ENCODE measurements at places on chromosomes 3 and 15. TPM values are rescaled to one million over a fixed set of nuclear protein-coding genes. Genes with fewer than 3 reads are reported as not detected.

SI gene
- total RNA-seq, result not detected

MORC1 gene
- total RNA-seq, result not detected

EPHA6 gene
- total RNA-seq, result not detected

TIMP4 gene
- not detected for total RNA-seq

AP3B2 gene
- 0.74 TPM for total RNA-seq

CCR8 gene
- total RNA-seq, result not detected

B3GNT5 gene
- total RNA-seq, result 0.21 TPM

DNA sequence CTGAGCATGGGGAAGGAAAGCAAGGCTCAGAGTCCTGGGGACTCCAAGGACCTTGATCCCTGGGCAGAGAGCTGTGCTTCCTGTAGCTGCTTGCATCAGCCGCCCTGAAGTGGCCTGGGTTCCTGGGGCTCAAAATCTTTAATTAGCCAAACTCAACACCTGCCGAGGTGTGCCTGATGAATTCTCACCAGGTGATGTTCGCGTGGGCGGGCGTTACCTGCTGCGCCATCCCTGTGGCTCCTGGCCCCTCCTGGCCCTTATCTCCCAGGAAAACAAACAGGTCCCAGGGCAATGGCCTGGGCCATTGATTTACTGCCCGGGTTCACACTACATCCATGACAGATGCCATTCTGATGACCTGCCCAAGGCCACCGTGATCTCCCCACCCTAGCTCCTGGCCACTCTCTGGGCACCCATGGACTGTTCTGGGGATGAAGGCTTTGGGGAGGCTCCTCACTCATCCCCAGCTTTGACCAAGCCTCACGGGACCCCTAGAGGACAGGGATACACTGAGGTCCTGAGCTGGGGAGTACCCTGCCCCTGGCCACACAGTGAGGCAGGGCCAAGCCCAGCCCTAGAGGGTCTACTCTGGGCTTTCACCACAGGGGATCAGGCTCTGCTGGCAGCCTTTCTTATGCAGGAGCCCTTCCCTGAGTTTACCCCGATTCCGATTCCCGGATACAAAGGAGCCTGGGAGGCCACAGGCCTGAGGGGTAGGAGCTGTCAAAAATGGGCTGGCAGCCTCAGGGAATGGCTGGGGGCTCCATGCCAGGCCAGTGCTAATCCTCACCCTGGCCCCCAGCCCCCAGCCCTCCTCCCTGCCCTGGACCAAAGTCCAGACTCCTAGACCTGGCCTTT lies 5.7 kb downstream of the SLC38A3 start:
- no peak for DNase-seq

- DNase-seq, result no peak
These were observed 59.7 kb downstream of the MAP3K13 start for GRCh38 chr3:185422677-185423076.

- DNase-seq, result no peak
These were observed 255.9 kb downstream of the XXYLT1 start for GRCh38 chr3:195015021-195015420.

DNA sequence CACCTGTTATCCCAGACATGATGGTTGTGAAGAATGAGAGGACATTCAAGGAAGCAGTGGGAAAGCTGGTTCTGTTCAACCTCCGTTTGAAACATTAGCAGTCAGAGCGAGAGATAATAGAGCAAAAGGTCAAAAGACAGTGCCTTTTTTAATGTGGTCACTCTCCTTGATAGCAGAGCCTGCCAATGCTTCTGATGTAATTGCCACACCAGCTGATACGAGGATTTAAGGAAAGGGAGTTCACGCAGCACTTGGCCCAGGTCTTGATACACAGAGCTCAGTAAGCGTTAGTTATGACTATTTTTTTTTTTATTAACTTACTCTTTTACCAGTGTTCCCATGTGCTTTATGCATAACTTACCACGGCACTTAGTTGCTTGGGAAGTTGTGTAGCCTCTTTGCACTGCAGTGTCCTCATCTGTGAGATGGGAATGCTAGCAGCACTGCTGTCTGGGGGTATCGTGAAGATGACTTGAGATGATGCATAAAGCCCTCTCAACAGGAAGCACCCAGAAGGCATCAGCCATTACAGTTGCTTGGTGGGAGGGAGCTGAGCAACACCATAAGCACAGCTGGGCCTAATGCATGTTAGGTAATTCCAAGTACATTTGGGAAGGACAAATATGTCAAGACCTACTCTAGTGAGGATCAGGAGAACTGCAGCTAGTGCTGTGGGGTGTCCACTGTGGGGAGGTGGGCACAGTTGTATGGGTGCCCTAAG lies 123.3 kb upstream of the RASGRP1 start:
- no peak for DNase-seq

DNA sequence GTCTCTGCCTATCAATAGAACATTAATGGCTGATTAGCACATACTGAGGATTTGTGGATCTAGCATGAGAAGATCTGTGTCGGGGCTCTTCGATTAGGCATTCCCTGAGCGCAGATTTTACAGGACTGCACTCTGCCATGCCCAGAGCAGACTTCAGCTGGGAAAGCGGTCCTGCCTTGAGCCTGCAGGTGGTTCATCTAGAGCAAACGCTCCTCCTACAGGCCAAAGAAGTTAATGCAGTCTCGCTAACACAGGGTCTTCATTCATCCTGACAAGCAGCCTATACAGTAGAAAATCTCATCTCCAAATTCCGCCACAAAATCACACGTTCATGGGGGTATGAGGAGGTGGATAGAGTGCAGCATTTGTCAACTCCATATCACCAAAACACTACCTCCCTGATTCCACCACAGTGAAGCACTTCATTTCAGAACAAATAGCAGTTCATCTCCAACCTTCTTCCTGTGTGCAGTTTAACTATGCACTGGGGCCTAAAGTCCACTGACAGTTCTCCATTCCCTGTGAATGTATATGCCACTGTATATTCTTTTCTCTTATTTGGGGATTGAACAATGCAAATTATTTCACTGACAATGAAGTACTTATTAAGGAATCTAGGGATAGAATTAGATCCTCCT lies 405.8 kb downstream of the IGSF11 start:
- peak; percentile 88 for DNase-seq

DNA sequence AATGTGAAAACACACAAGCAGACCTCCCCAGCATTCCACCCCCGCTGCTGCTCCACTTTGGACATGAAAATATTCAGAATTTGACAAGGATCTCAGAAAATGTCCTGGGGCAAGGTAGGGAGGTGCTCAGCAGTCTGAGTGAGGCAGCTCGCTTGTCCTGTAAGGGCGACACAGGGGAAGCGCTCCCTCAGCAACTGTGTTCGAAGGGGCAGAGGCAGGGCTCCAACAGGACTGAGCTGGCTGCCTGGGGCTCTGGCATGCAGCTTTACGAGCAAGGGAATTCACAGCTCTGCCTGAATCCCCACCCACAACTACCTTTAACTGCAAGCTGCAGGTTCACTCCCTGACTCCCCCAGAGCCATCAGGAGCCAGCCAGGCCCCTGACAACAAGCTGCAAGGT lies 287.0 kb upstream of the LYSMD4 start:
- no peak for DNase-seq

GRCh38 chr3:70815817-70816216 lies 503.4 kb upstream of the MDFIC2 start:
- DNase-seq, result no peak

GRCh38 chr3:48634661-48635221 lies 520 bp downstream of the SLC26A6 start:
- DNase-seq, result peak; percentile 60

DNA sequence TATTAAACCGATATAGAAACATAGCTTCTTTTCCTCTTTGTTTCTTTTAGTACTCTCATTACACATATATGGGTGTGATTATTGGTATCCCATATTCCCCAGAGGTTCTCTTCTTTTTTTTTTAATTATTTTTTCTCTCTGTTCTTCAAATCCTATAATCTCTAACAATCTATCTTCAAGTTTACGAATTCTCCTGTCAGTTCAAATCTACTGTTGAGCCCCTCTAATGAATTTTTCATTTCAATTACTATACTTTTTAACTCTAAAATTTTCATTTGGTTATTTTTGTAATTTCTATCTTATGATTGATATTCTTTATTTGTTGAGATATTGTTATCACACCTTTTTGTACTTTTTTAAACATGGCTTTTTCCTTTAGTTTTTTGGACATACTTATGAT lies 64.1 kb downstream of the RSL24D1 start:
- no peak for DNase-seq

DNA sequence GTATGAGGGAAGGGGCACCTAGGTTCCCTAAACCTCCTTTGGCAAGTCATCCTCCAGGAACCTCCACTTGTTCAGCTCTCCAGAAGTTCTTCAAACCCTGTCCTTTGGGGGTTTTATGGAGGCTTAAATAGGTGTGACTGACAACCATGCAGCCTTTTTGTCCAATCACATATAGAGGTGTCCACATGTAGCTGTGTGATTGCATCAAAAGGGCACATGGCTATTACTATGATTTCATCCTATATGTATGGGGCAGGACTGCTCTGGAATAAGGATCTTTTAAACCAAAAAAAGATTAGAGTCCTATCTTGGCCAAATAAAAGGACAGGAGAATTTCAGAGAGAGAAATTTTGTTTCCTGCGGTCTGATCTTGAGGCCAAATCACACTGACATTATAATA lies 453.2 kb upstream of the EPHA6 start:
- DNase-seq, result no peak

DNA sequence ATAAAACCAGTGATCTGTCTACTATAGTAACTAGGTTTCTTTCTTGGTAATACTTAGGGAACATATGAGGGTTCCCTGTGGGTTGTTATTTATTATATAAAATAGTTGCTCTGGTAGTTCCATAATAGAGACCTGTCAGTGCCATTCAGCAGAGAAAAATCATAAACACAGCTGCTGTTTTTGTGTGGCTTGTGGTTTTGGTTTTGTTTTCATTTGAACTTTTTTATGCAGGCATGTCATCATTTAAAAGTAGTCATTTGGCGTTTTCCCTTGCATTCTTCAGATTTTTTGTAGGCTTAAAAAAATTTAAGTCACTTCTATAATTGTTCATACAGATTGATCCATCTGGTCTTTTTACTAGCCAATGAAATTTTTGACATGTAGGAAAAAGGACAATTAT lies 47.9 kb downstream of the PIK3CA start:
- no peak for DNase-seq
